CD4-positive, alpha-beta T cell treated with Interleukin-17A for 4 hours (primary cell): ENCODE measurements at places on chromosomes 2 and 18.

GRCh38 chr2:221551864-221552263 lies 20.2 kb downstream of the EPHA4 start:
- no peak for DNase-seq

GRCh38 chr18:58532298-58532697 lies 96.6 kb downstream of the ALPK2 start:
- no peak for DNase-seq

GRCh38 chr2:222050981-222051380 lies 247.8 kb downstream of the PAX3 start:
- DNase-seq: no peak

DNA sequence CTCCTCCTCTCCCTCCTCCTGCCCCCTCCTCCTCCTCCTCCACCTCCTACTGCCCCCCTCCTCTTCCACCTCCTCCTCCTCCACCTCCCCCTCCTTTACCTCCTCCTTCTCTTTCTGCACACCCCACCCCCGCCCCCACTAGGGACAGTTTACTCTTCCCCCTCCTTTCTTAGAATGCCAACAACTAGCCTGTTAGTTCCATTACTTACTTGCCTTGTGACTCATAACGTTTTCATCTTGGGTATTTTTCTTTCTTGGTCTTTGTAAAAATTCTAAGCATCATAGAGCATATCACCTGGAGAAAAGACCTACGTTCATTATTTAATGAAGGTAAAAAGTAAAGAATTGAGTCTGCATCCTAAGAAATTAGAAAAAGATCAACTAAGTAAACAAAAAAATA lies 165.3 kb downstream of the NEDD4L start:
- no peak for DNase-seq

DNA sequence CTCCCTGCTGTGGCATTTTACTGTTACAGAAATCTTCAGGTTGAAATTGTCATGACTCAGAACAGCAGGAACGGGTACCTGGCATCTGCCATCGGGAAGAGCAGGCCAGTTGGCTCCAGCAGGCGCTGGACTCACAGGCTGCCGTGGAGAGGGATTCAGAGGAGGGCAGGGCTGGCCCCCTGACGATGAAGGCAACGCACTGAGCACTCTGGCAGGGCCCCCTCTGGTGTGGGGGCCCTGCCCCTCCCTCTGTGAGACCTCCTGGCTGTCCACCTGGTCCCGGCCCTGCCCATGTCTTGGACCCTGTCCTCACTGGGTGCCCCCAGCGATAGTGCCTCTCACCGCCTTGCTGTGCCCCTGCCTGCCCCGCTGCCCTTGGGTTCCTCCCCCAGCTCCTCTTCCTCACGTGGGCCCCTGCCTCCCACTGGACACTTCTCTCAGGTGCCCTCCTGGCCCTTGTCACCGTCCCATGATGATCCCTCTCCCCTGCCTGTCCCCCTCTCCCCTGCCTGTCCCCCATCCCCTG lies 23.3 kb upstream of the ALLC start:
- DNase-seq: no peak
